ENCODE measurements at places on chromosomes 1 and 21. TPM values are rescaled to one million over a fixed set of nuclear protein-coding genes. Genes with fewer than 3 reads are reported as not detected.
A peak's percentile ranks its signal among the peaks of the same experiment; 100 is the strongest.

DNA sequence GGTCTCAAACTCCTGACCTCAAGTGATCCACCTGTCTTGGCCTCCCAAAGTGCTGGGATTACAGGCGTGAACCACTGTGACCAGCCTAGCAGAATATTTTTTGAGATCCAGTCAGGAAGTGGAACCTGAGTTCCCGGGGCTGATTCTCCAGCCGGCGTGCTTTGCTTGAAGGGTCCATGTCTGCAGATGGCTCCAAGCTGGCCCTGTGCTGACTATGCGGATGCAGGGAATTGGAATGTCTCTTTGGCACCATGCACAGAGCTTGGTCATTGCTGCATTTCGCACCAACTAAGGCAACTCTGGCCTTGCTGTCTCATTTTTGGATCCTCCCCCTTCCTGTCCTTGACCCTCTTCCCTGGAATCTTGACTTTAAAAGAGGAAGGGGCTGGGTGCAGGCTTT, 28.1 kb downstream of the ARHGEF10L start:
- no peak overlapping the region for H3K4me3 ChIP-seq
- no peaks in the 10 kb centered on the region for H3K4me1 ChIP-seq

GRCh38 chr1:24914226-24915069, 15.6 kb downstream of the RUNX3 start:
- no peak overlapping the region for H3K4me3 ChIP-seq
- H3K27me3 ChIP-seq = no peaks in the 10 kb centered on the region
- peaks cover 99% of the 10 kb centered on the region for H3K4me1 ChIP-seq
- peak overlapping the region; percentile 77 for H3K27ac ChIP-seq
- H3K36me3 ChIP-seq = peaks cover 63% of the 10 kb centered on the region
- DNase-seq = peak; percentile 5

DNA sequence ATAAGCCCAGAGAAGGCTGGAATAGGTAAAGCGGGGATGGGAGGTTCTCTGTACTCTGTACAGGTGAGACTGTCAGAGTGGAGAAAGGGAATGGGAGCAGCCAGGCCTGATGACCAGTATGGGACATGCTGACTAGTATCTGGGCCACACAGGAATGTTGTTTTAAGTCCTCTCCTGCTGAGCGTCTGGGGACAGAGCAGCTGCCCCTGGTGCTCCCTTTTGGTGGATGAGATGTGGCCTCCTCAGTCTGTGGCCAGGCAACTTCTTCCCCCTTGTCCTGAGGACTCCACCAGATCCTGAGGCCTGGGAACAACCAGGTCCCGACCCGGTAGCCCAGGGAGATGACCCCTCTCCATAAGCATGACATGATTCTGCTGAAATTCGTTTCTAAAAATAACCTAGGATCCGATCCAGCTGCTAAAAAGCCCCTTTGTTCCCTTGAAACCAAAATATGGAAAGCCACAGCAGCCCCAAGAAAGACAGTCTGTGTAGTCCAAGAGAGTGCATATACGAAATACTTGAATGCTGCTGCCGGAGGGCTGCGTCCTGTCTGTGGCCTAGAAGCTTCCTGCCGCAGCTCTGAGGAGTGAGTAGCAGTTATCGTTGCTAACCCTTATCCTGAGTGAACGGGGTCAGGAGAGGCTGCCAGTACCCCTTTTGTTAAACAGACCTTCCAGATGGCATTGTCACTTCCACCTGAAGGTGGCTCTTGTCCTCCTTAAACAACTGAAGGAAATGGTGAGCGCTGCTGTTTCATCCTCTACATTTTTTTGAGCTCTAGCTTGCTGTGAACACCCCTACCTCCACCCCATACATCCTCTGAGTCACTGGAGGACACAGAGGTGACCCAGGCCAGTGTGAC, 47.1 kb downstream of the ATP2B4 start:
- H3K4me3 ChIP-seq = peak overlapping the region; percentile 30
- peaks cover 82% of the 10 kb centered on the region for H3K4me1 ChIP-seq
- H3K36me3 ChIP-seq = no peaks in the 10 kb centered on the region
- no peaks in the 10 kb centered on the region for H3K27me3 ChIP-seq
- peak; percentile 91 for DNase-seq

The KRTAP21-2 gene
- not detected for total RNA-seq

DNA sequence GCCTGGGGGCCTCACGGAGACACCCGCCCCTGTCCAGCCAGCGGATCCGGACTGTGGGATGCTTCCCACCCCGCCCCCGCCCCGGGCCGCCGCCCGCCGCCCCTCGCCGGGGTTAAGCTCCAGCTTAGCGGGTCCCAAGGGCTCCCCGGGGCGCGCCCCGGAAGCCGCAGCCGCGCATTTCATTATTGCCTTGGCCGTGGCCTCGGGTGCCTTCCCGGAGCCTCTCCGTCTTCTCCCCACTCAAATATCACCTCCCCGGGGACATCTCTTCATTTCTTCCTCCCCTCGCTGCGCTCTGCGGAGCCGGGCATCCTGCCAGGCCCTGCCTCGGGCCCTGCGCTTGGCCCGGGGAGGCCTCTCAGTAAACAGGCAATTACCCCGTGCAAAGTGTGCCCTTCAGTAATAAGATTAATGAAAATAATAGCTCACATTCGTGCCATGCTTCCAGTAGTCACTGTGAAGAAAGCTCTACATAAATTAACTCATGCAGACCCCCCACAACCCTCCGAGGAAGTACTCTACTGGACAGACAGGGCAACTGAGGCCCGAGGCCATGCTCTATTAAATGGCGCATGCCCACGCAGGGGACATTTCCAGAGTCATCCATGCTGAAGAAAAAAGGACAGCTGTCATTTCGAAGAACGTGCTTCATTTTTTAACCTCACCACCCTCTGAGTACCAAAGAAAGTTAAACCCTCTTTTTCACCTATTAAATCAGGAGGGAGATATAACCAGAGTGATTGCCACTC, 49.9 kb upstream of the LAPTM5 start:
- H3K27ac ChIP-seq = no peak overlapping the region
- H3K4me1 ChIP-seq = no peaks in the 10 kb centered on the region
- H3K4me3 ChIP-seq = no peak overlapping the region
- DNase-seq = no peak

GRCh38 chr1:35797380-35797779, 10.4 kb upstream of the AGO4 start:
- no peak overlapping the region for H3K4me3 ChIP-seq
- no peaks in the 10 kb centered on the region for H3K36me3 ChIP-seq
- no peak for DNase-seq
- no peaks in the 10 kb centered on the region for H3K27me3 ChIP-seq

The RCC1 gene
- total RNA-seq = 18.4 TPM

GRCh38 chr1:245742896-245743295, 588.1 kb downstream of the KIF26B start:
- no peaks in the 10 kb centered on the region for H3K27me3 ChIP-seq
- no peaks in the 10 kb centered on the region for H3K4me1 ChIP-seq
- H3K36me3 ChIP-seq = no peaks in the 10 kb centered on the region

The LCE1C gene
- total RNA-seq = not detected

Measured in CD4-positive, alpha-beta memory T cell (primary cell).